ENCODE measurements at places on chromosomes 11 and 22.

DNA sequence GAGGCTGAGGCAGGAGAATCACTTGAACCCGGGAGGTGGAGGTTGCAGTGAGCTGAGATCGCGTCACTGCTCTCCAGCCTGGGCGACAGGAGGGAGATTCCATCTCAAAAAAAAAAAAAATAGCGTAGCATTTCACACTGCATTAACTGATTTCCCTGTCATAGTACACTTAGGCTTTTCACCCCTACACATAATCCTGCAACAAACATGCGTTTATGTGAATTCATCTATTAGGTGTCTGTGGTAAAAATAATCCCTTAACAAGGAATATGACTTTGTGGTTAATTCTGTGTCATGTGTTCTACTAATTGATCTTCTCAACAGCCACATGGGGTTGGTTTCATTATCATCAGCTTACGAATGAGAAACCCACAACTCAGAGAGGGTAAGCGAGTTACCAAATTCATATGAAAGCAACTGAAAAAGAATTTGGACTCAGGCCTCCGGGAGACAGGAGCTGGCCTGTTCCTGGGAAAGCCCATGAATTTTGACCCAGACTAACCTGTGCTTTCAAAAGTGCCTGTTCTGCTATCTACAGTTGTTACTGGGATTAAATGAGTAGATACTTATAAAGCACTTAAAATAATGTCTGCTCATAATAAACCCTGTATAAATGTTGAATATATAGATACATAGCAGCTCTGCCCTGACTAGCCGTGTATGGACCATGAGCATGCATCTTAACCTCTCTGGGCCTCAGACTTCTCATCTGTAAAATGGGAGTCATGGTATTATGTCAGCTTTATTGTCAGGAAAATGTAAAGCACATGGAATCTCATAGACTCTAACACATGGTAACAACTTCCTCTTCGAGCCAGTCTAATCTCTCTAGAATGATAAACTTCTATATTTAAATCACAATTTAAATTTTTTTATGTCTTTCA, 36.6 kb downstream of the KCNJ1 start:
- no peak for DNase-seq

- no peak for DNase-seq
Measured at GRCh38 chr11:119693253-119693815, 35.7 kb downstream of the NECTIN1 start.

GRCh38 chr22:27474112-27474571, 327.4 kb downstream of the MN1 start:
- DNase-seq: no peak

- DNase-seq: no peak
Measured at GRCh38 chr22:46062971-46063631, 86.1 kb upstream of the WNT7B start.

GRCh38 chr11:119964136-119965025, 173.5 kb downstream of the TRIM29 start:
- no peak for DNase-seq

DNA sequence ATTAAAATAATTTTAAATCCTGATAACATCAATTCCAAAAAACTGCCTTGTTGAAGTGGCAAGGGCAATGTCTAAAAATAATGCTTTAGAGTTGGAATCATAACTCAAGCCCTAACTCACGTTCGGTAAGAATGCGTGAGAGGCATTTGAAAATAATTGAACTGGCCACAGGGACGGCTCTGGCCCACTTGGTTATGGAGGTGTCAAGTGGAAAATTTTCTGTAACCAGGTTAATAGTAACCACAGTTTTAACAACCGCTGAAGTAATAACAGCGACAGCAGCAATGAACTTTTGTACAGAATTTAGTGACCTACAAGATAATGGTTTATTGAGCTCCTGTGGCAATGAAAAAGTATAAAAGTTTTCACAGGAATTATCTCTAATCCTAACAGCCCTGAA, 79.4 kb downstream of the ETS1 start:
- DNase-seq: no peak

DNA sequence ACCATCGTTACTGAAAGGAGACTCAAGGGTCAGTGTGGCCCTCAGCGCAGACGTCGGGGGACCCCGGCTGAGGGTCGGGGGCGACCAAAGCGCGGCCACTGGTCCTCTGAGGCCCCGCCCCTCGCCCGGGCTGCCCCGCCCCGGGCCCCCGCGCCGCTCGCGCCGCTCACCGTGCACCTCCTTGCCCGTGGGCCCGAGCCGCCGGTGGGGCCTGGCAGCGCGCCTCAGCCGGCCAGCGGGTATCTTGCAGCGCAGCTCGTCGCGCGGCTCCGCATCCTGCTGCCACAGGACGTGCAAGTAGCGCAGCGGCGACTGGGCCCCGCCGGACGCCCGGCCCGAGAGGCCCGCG, 419 bp downstream of the ANKRD54 start:
- no peak for DNase-seq

DNA sequence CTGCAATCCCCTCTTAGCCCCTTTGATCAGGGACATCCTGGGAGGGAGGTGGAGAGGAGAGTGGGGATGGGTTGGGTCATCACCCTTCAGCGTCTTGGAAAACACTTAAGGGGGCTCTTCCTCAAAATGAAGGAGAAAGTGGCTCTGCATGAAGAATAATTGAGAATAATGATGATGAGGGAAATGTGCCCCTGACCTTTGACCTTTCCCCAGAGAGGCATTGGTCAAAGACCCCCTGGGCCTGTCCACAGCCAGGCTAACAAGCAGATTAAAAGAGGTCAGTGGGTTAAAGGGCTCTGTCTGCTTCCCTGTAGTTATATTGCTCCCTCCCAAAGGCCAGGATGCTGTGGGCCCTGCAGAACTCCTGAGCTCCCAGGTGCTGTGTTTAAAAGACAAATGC, 68.7 kb downstream of the NAV2 start:
- no peak for DNase-seq

GRCh38 chr11:128297805-128298204, 289.6 kb downstream of the ETS1 start:
- no peak for DNase-seq

DNA sequence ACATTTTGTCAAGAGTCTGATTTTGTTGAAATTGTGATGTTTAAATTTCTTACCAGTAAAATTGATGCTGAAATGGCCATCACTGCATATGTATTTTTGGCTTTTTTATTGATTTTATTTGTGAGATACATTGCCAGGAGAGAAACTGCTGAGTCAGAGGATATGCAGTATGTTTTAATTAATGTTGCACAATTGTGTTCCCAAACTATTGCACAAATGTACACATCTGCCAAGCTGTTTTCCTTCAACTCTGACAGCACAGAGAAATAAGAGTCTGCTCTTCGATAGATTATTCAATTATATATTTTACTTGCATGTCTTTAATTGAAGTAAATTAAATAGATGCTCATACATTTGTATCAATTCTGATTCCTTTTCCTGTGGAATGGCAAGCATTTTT, 640.2 kb upstream of the LUZP2 start:
- no peak for DNase-seq

GRCh38 chr11:76234021-76234415, 27.7 kb upstream of the WNT11 start:
- DNase-seq: no peak

DNA sequence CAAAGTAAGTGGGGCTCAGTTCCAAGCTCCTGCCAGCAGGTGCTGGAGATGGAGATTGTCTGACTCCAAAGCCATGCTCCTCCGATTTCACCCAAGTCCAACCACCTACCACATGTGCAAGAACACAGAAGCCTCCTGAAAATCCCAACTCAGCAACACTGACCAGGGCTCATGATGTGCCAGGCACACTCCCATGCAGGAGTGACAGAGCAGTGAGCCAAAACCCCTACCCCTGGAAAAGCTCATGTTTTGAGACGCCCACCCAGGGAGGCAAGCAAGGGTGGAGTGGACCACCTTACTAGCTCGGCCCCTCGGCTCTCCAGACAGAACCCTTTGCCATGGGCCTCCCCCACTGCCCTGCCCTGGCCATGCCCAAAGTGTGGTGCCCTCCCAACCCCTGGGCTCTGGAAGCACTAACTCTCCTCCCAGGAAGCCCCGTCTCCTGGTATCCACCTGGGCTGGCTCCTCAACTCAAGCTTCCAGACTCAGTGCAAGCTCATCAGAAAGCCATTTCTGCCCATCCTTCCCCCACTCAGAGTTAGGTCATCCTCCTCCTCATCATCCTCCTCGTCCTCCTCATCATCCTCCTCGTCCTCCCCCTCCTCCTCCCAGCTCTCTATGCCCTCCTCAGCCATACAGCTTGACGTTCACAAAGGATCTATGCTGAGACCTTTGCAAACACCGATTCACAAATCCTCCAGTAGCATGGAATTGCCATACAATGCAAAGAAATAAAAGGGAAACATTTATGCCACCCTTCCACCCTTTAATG, 154.9 kb downstream of the MPPED1 start:
- DNase-seq: no peak

DNA sequence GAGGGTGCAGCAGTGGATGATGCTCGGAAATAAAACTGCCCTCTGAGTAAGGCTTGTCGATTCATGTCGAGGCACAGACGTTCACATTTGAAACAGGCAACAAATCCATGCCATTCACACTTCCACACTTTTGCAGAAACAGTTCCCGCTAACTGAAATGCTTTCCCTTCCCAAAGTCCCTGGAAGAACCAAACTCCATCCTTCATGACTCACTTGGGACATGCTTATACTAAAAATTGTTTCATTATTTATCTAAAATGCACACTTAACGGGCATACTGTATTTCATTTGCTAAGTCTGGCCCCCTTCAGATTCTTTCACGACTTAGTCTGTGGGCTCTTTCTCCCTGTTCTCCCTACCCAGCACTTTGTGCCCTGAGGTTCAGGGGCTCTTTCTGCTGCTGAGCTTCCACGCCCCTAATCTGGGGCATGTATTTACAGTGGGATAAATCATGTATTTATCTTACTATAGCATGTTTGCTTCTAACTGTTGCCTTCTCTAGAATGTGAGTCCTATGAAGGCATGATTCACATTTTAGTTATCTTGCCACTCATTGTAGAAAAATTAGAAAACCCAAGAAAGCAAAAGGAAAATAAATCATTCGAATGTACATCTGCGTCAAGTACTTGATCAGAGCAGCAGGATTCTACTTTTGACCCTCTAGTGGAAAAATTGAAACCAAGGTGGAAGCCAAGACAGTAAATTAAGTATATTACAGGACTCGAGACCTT, 12.5 kb downstream of the SCGB1A1 start:
- peak; percentile 87 for DNase-seq

GRCh38 chr11:131957201-131957600, 586.8 kb downstream of the NTM start:
- DNase-seq: no peak

GRCh38 chr11:76660533-76661305, 9.8 kb downstream of the LRRC32 start:
- no peak for DNase-seq

GRCh38 chr11:99911116-99911515, 776.0 kb upstream of the ARHGAP42 start:
- no peak for DNase-seq

GRCh38 chr11:124661553-124661952, 12.0 kb downstream of the SIAE start:
- DNase-seq: no peak

Measured in AG09309 (cell line).